ENCODE measurements at places on chromosomes 3 and 15.

- DNase-seq: no peak
These were observed 19.4 kb upstream of the ATP8B4 start for GRCh38 chr15:50138391-50138790.

DNA sequence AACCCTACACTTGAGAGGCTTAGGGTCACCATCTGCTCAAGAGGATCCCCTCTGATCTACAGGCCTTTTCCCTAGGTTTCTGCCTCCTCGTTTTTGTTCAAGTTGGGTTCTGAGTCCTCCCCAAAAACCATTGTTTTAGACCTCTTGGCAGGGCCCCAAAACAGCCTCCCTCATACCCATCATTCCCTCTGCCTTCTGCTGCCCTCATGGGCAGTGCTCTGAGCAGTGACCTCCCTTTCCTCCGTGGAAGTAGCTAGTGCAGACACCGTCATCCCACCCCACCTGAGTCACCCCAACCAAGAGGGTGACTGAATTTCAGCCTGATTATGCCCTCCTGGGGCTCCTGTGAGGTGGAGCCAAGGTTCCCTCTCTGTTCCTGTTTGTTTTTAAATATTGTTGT, 92.0 kb downstream of the RBPMS2 start:
- DNase-seq: no peak

DNA sequence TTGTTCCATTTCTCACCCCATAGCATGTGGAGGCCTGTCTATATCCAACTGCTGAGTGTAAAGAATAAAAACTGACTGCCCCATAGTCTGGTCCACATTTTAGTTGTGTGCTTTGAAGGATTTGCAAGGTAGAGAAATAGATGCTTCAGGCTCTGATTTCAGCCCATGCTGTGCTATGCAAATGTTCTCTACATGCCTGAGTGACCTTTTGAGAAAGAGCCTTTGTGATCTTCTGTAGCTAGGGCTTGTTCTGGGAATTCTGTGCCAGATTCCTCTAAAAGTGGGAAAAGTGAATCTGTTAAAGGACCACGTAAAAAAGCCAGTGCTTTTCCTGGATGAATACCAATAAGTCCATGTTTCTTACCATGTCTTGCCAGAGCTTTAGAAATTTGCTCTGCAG, 5.2 kb downstream of the KCTD6 start:
- peak; percentile 41 for DNase-seq

- no peak for DNase-seq
These were observed 172.4 kb upstream of the IQSEC1 start for GRCh38 chr3:13245615-13245978.

GRCh38 chr3:133447750-133448477, 48.1 kb downstream of the BFSP2 start:
- DNase-seq: no peak

DNA sequence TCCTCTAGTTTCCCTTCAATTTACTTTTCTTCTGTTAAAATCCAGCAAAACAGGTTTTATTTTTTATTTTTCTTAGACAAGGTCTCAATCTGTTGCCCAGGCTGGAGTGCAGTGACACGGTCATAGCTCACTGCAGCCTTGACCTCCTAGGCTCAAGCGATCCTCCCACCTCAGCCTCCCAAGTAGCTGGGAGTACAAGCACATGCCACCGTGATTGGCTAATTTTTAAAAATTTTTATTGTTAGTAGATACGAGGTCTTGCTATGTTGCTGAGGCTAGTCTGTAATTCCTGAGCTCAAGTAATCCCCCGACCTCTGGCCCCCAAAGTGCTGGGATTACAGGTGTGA, 41.6 kb downstream of the ILDR1 start:
- no peak for DNase-seq

DNA sequence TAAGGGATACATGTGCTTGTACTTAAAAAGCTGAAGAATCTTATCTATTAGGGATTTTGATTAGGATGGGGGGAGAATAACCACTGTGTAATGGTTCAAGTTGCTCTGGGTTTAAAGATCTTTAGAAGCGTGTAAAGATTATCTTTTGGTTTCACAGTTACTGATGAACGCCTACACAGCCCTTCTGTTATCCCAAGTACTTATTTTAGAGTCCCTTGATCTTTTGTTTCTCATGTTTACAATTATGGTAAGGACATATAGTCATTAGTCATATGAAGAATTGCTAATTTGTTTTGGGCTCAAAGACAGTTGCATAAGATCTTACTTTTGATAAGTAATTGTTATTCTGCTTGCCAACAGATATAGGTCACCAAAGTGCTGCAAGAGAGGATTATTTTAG, 160.1 kb downstream of the PLCL2 start:
- DNase-seq: no peak

GRCh38 chr3:197306374-197307086, 8.1 kb upstream of the DLG1 start:
- DNase-seq: no peak

- no peak for DNase-seq
These were observed 1268.1 kb downstream of the OTOL1 start for GRCh38 chr3:162764808-162765071.

DNA sequence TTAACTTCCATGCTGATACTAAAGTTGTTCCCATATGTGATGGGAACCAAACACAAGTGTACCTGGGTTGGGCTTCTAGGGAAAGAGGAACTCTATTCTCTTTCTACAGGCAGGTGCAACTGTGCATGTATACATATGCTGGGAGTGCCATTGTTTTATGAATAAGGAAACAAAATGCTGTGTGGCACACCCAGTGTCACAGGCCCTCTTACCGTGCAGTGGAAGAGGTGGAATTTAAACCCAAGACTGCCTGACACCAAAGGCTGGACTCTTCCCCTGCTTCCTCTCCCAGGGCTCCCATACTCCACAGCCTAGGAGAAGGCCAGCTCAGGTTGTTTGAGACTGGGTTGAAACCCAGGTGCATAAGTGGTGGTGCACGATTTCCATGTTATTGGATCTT, 1.9 kb upstream of the FETUB start:
- DNase-seq: no peak

DNA sequence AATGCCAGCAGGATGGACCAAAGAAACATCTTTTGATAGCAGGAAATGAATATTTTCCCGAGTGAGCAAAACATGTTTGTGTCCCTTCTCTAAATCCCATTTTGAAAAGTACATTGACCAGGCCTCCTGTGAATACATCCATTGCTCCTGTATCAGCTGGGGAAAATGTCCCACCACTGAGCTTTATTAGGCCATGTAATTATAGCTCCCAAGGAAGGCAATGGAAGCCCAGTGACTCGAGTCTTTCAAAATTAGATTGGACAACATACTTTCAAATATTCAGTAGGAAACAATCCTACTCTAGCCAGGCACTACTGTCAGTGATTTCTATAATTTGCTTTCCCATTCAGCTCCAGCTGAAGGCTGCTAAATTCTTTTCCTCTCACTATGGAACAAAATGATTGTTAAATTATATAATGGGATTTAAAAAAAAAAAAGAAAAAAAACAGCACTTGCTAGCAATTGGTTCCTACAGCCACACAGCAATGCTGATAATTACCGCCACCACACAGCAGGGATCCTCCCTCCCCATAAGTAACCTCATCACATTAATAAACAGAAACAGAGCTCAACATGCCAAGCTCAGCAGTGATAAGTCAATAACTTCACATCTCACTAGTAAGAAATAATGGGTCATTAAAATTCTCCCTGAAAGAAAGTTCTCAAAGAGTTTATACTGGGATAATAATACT, 172.4 kb upstream of the SLC2A2 start:
- DNase-seq: no peak

- DNase-seq: no peak
These were observed 62.1 kb downstream of the CORO2B start for GRCh38 chr15:68640791-68641331.

GRCh38 chr15:51267051-51267702, 71.2 kb downstream of the CYP19A1 start:
- no peak for DNase-seq

DNA sequence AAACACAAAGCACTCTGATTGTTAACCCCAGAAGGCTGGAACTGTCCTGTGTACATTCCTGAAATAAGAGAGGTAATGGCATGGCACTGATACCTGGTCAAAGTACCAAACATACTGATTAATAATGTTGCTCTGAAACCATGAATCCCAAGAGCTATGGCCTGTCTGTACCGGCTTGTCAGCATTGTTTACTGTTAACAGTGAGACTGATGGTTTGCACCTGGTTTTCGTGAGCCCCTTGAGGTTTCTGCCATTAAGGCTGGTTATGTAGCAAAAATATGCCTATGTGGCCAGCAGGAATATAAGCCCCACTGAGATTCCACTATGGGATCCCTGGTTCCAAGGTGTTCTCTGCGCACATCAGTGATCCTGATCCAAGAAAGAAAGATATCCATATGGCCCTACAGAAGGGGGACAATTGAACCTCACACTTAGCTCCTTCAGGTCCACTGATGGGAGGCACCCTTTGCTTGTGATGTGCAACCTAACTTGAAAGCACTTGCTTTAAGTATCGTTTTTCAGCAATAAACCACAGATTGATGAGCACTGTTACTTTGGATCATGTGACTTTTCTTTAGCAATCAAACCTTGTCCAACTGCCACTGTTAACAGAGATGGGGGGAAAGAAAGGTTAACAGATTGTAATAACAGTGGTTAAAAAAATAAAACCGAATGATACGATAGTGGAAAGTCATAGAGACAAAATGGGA, 65.2 kb downstream of the TBL1XR1 start:
- DNase-seq: no peak

DNA sequence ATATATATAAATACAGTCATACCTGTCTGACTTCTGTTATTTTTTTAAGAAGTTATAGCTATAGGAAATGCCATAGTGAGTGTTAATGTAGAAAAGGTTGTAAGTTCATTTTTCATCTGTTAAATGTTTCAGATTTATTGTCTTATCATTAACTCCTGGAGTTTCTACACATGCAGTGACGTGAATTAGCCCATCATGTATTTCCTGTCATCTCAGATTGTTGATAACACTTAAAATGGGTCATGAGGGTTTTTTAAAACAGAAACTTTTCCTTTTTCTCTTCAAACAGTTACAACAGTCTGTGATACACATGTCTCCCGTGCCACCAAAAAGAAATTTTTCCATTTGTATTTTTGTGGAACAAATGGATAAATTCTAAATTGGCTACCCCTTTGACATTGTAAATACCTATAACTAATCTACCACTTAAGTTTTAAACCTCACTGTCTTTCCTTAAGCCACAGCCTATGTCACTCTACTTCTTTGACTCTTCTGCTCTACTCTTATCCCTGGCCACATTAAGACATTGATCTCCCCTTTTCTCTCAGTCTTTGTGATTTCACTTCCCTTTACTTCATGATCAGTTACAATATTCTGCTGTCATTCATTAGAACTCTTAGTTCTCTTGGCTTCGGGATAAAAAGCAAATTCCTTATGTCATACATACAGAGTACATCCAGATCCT, 89.1 kb downstream of the NEO1 start:
- no peak for DNase-seq

- DNase-seq: no peak
These were observed 213.2 kb upstream of the DCBLD2 start for GRCh38 chr3:99114565-99115291.

GRCh38 chr3:197942956-197943556, 6.9 kb upstream of the RPL35A start:
- DNase-seq: peak; percentile 32

GRCh38 chr3:111539351-111540331, 2.4 kb upstream of the CD96 start:
- peak; percentile 8 for DNase-seq

- DNase-seq: no peak
These were observed 64.3 kb downstream of the IGF2BP2 start for GRCh38 chr3:185760550-185760949.

GRCh38 chr3:17664923-17665322, 77.5 kb downstream of the TBC1D5 start:
- no peak for DNase-seq

DNA sequence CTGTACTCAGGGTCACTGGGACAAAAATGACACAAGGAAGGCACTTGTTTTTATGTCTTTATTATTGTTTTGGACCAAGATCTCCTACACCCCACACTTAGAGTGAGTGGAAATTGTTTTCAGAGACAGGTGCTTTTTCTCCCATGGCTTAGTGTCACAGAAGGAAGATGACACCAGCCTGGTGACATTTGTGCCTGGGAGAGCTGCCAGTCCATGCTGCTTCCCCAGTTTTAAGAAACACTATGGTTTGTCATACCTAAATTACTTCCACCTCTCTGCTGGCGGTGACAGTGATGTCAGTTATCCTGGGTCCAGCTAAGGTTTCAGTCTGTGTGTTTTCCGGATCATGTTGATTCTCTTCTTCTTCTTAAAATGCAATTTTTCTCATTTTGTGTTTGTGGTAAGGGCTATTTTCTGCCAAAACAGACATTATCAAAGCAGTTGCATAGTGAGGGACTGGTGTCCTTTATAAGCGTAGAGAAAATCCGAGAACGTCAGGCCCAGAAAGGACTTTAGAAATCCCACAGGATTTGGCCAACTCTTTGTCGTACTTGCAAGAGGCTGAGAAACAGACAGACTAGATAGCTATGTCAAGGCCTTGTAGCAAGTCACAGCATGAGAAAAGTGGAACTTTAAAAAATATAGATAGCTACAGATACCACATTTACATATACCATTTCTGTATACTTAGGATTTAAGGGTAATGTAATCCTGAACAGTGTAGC, 149.5 kb downstream of the TP63 start:
- no peak for DNase-seq

GRCh38 chr15:67835297-67836133, 4.3 kb downstream of the RNU6-1 start:
- no peak for DNase-seq

GRCh38 chr3:85560088-85560785, 601.4 kb downstream of the CADM2 start:
- no peak for DNase-seq

- DNase-seq: no peak
These were observed 273.1 kb downstream of the FOXP1 start for GRCh38 chr3:71310359-71310979.

DNA sequence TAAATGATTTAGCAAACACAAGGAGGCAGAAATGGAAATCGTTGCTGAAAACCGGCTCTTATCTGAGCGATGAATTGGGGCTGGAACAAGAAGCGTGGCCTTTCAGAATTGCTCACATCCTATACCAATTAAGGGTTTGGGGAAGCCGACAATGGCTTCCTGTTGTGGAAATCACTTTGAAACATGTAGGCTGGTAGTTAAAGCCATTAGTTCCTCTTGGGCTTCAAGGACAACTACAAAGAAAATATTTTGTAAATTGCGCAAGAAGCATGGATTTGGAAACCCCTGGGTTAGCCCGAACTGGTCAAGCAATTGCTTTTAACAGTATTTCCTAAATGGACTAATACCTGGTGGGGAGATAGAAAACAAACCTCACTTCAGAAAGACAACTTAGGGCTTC, 182.4 kb downstream of the ADAMTS9 start:
- DNase-seq: no peak

GRCh38 chr15:100434038-100434437, 92.3 kb upstream of the ADAMTS17 start:
- DNase-seq: no peak
